CD8-positive, alpha-beta memory T cell (primary cell): ENCODE measurements at places on chromosomes 16 and 17. TPM values are rescaled to one million over a fixed set of nuclear protein-coding genes. Genes with fewer than 3 reads are reported as not detected.
A peak's percentile ranks its signal among the peaks of the same experiment; 100 is the strongest.

The NPIPA2 gene
- total RNA-seq, result 0.71 TPM

The MPP3 gene
- total RNA-seq, result not detected

The ZP2 gene
- not detected for total RNA-seq

The CDRT15L2 gene
- total RNA-seq, result not detected

The MAF gene
- 36.7 TPM for total RNA-seq

The MKS1 gene
- 26.2 TPM for total RNA-seq

The EFCAB5 gene
- total RNA-seq, result 1.2 TPM

The ABI3 gene
- 46.4 TPM for total RNA-seq

GRCh38 chr17:78106211-78106610, 22.3 kb downstream of the TMC6 start:
- H3K27me3 ChIP-seq, result no peaks in the 10 kb centered on the region
- H3K27ac ChIP-seq, result no peak overlapping the region
- H3K4me1 ChIP-seq, result peaks cover 5% of the 10 kb centered on the region
- DNase-seq, result no peak
- H3K4me3 ChIP-seq, result no peak overlapping the region
- H3K36me3 ChIP-seq, result peaks cover 44% of the 10 kb centered on the region

- DNase-seq, result no peak
- H3K27ac ChIP-seq, result no peak overlapping the region
- no peaks in the 10 kb centered on the region for H3K36me3 ChIP-seq
- H3K27me3 ChIP-seq, result no peaks in the 10 kb centered on the region
Observed at GRCh38 chr17:64315032-64315490, 52.0 kb upstream of the TEX2 start.

DNA sequence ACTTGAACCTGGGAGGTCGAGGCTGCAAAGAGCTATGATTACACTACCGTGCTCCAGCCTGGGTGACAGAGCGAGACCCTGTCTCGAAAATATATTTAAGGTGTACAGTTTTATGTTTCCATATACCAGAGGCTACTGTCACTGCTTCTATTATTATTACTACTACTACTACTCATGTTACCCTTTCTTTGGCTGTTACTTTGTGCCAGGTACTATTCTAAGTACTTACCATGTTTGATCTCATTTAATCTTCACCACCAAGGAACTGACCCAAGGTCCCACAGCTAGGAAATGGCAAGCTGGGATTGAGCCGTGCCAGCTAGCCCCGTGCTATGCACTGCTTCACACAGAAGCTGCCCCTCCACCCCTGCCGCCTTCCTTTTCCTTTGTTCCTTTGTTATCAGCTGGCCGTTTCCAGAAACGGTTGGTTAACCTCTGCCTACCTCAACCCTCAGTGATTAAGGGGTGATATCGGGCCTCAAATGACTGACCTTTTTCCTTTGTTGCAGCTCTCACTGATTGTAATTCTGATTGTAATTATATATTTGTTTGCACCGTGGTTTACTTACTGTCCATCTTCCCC, 78.4 kb downstream of the ABCC1 start:
- no peaks in the 10 kb centered on the region for H3K27me3 ChIP-seq
- peaks cover 15% of the 10 kb centered on the region for H3K4me1 ChIP-seq
- no peaks in the 10 kb centered on the region for H3K36me3 ChIP-seq
- H3K27ac ChIP-seq, result no peak overlapping the region
- DNase-seq, result no peak

DNA sequence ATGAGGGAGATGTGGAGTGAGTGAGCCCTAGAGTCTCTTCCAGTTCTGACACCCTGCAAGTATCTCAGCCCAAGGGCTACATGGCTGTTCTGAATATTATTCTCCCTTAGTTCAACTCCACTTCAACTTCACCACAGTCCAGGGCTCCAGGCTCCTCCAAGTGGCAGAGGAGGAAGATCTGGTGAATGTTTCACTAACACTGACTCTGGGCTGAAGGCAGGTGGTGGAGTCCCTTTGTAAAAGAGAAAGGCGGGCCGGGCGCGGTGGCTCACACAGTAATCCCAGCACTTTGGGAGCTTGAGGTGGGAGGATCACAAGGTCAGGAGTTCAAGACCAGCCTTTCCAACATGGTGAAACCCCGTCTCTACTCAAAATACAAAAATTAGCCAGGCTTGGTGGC, 13.6 kb downstream of the CCDC92B start:
- no peaks in the 10 kb centered on the region for H3K4me1 ChIP-seq
- no peak overlapping the region for H3K4me3 ChIP-seq
- no peak for DNase-seq
- no peaks in the 10 kb centered on the region for H3K36me3 ChIP-seq

DNA sequence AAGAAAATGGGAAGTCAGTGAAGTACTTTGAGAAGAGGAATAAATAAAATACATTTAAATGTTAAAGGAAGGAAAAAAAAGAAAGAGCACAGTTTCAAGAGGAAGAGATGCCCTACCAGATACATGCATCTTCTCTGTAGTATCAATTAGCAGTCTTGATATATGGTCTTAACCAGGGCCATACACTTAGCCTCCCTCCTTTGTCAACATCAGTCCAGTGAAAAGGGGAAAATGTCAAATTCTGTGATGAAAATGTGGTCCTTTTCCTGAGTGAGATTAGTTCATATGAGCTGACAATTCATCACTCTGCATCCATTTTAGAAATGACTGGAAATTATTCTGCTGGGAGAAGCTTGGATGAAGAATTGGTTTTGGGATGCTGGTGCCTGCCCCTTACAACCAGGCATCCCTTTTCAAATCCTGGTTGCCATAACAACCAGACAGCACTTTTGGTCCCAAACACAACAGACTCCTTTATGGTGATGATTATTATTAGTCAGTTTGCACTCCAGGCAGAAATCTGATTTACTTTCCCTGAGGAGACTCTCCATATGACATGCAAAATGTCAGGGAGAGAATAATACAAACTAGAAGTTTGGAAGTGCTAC, 933.6 kb upstream of the CDH8 start:
- no peaks in the 10 kb centered on the region for H3K4me1 ChIP-seq
- H3K4me3 ChIP-seq, result no peak overlapping the region
- no peak for DNase-seq
- H3K27ac ChIP-seq, result no peak overlapping the region
- H3K36me3 ChIP-seq, result no peaks in the 10 kb centered on the region
- no peaks in the 10 kb centered on the region for H3K27me3 ChIP-seq

DNA sequence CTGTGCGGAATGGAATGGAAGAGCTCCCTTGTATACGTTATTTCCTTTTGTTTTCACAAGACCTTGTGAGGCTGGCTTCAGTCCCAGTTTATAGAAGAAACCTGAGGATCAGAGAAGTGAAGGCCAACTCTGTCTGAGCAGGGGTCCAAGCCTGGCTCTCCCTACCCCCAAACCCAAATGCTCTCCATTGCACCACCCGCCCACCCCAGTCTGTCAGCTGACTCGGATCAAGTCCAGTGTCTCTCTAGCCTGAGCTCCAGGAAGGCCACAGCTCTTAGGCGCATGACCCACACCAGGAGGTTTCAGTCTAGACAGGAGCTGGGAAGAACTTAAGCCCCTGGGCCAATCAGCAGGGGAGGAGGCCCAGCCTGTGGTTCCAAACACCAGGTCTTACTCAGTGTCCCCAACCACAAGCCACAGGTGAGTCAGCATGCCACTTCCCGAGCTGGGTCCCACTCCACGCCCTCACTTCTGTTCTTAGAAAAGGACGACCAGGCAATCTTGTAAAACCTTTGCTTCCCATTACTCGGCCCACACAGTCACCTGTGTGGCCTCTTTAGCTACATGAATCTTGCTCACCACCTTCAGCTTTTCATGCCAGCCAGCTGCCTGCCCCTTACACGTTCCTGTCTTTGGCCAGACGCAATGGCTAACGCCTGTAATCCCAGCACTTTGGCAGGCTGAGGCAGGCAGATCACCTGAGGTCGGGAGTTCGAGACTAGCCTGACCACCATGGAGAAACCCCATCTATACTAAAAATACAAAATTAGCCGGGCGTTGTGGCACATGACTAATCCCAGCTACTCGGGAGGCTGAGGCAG, 27.8 kb downstream of the TK2 start:
- peak overlapping the region; percentile 59 for H3K27ac ChIP-seq
- peak; percentile 94 for DNase-seq
- peaks cover 78% of the 10 kb centered on the region for H3K4me1 ChIP-seq
- no peaks in the 10 kb centered on the region for H3K36me3 ChIP-seq
- H3K4me3 ChIP-seq, result peak overlapping the region; percentile 41

DNA sequence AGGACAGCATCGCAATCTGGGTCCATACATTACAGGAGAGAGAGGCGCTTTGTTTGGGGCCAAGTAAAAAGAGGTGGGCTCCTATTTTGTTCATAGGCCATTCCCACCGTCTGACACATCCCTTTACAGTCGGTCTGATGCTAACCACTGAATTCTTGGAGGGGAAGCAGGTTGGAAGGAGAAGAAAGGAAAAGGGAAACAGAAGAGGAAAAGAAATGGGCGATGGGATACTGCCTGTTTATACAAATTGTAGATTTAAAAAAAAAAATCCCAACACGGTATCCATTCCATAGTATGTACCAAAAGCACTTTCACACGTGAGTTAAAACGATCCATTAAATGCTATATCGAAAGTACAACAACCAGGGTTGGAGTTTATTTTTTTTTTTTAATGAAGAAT, 4.0 kb upstream of the ZFHX3 start:
- no peaks in the 10 kb centered on the region for H3K36me3 ChIP-seq
- no peak overlapping the region for H3K4me3 ChIP-seq
- peaks cover 16% of the 10 kb centered on the region for H3K27me3 ChIP-seq
- H3K4me1 ChIP-seq, result no peaks in the 10 kb centered on the region

DNA sequence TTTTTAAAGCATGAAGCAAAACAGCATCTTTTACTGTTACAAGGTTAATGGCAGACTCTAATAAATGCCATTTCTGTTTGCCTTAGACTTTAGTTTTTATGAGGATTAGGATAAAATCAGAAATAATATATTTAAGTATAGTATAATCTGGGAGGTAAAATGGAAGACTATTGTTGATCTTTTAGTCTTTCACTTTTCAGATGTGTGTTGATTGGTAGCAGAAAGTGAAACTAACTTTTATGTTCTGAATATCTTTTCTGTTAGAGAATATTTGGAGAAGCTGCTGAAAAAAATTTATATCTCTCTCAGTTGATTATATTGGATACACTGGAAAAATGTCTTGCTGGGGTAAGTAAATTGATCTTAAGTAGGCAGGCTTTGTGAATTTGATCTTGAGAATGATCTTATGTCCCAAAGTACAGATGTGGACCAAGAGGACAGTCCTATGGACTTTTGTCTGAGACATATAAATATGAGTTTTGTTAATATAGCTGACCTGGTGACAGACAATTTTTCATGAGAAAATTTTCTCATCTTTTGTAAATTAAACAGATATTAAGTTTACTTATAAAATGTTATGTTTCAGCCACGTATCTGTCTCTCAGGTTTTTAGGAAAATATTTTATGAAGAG, 64.1 kb downstream of the NF1 start:
- no peak overlapping the region for H3K27ac ChIP-seq
- H3K4me1 ChIP-seq, result peaks cover 16% of the 10 kb centered on the region
- H3K27me3 ChIP-seq, result no peaks in the 10 kb centered on the region
- DNase-seq, result peak; percentile 20
- H3K36me3 ChIP-seq, result no peaks in the 10 kb centered on the region

GRCh38 chr16:55294931-55295342, 29.1 kb upstream of the IRX6 start:
- no peak for DNase-seq
- H3K4me3 ChIP-seq, result no peak overlapping the region
- no peaks in the 10 kb centered on the region for H3K36me3 ChIP-seq
- no peak overlapping the region for H3K27ac ChIP-seq

GRCh38 chr17:6667516-6667915, 16.0 kb downstream of the C17orf100 start:
- no peak overlapping the region for H3K4me3 ChIP-seq
- no peaks in the 10 kb centered on the region for H3K4me1 ChIP-seq
- no peak overlapping the region for H3K27ac ChIP-seq
- no peaks in the 10 kb centered on the region for H3K36me3 ChIP-seq
- H3K27me3 ChIP-seq, result no peaks in the 10 kb centered on the region

DNA sequence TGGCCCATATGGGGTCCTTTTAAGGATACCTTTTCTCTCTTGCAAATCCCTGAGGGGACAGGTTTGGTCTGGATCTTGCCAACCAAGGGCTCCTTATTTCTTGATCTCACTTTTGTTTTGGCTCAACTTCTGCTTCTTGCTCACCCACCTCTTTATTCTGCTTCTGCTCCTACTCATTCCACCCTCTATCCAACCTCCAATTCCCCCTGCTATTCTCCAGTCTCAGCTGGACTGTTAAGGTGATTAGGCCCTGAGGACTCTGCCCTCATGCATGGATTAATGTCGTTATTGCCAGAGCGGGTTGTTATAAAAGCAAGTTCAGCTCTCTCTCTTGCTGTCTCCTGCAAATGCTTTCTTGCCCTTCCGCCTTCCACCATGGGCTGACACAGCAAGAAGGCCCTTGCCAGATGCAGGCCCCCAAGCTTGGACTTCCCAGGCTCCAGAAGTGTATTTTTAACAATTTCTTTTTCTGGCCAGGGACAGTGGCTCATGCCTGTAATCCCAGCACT, 29.8 kb downstream of the LAT start:
- no peak overlapping the region for H3K4me3 ChIP-seq
- no peaks in the 10 kb centered on the region for H3K36me3 ChIP-seq
- DNase-seq, result no peak
- H3K27me3 ChIP-seq, result no peaks in the 10 kb centered on the region
- H3K27ac ChIP-seq, result no peak overlapping the region

DNA sequence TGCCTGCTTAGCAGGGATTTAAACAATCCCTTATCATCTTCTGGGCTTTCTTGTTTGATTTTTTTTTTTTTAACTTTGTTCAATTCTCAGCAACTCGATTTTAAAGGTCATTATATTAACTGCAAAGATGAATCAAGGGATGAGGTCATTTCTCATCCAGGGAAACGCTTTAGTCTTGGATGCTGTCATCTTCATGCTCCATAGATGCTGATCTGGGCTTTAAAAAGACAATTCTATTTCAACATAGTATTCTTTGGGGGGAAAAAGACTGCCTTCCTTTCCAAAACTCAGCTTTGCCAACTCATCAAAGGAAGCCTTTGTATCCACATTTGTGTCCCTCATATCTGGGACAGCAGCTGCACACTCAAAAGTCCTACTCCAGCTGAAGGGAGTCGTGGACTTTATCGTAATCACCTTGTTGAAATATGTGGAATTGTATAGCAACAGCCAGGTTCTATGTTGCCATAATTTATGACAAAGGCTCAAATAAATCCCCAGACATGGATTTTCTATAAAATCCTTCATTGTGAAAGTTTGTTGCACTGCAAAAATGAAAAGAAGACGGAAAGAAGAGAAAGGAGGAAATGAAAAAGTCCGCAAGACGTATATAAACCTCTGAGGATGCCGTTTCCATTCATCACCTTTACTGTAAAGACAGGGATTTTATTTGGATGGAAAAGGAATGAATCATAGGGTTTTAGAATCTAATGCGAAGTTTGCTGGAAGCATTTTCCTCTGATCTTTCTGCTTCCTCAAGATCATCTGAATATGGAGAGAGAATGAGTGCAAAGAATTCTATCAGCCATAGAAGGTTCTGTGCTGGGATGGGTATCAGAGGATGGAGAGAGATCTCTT, 48.6 kb upstream of the XYLT1 start:
- no peak overlapping the region for H3K4me3 ChIP-seq
- DNase-seq, result no peak
- no peaks in the 10 kb centered on the region for H3K4me1 ChIP-seq
- H3K27ac ChIP-seq, result no peak overlapping the region
